NCI-H1436 treated with DMSO at 0.1 percent for 48 hours (cell line): ENCODE measurements at places on chromosomes 4 and X.

DNA sequence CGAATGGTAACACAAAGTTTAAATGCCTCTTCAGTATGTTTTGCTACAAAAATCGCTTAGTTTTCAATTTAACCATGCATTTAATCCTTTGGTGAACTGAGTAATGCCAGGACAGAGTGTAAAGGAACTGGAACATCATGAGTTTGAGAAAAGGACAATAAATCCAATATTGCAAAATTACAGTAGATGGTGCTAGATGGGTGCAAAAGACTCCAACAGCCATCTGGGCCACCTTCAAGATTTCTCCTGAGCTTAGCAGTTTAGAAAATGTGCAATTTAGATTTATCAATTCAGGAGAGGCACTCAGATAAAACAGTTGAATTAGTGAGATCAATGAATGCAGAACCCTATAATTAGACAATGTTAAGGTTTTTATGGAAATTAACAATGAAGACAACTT is 33.2 kb upstream of the MID1IP1 start:
- peak; percentile 11 for DNase-seq

DNA sequence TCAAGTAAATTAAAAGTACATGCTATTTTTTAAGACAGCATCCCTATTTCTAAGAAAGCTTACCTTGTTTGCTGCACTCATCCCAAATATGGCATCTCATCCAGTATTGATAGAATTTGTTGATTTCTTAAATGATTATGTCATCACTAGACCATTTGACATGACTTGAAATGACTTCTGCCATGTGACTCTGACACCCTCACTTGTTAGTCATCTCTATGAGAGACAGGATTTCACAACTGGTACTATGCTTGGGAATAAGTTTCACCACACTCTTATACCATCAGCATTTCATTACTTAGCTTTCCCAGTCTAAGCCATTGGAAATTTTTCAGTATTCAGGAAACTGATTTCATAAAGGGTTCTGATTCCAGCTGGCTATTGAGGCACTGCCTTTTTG is 55.3 kb downstream of the TMPRSS11F start:
- no peak for DNase-seq

DNA sequence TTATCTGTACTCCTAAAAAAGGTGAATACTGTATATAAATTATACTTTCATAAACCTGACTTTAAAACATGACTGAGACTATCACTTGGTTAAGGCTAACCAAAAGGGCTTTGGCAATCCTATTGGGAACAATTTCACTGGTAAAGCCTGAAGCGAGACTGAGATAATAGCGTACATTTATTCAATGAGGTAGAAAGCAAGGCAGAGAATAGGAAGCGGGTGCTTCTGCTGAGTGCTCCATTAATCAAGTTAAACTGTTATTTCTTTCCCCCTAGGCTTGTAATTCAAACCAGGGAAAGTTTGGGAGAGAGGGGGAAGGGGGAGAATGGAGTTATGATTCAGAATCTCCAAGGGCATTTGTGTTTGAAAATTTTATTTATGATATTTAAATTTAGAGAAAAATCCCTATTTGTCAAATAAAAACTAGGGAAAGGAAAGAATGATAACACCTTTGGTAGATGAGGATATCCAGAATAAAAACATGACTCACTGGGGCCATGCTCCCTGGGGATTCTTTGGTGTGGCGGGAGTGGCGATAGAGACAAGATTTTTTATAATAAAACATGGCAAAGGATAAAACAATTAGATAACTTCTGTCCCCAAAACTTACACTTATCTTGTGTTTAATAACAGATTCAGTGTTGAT is 34.6 kb upstream of the SORBS2 start:
- no peak for DNase-seq

GRCh38 chr4:7821245-7822136 is 118.2 kb downstream of the AFAP1 start:
- DNase-seq = no peak

DNA sequence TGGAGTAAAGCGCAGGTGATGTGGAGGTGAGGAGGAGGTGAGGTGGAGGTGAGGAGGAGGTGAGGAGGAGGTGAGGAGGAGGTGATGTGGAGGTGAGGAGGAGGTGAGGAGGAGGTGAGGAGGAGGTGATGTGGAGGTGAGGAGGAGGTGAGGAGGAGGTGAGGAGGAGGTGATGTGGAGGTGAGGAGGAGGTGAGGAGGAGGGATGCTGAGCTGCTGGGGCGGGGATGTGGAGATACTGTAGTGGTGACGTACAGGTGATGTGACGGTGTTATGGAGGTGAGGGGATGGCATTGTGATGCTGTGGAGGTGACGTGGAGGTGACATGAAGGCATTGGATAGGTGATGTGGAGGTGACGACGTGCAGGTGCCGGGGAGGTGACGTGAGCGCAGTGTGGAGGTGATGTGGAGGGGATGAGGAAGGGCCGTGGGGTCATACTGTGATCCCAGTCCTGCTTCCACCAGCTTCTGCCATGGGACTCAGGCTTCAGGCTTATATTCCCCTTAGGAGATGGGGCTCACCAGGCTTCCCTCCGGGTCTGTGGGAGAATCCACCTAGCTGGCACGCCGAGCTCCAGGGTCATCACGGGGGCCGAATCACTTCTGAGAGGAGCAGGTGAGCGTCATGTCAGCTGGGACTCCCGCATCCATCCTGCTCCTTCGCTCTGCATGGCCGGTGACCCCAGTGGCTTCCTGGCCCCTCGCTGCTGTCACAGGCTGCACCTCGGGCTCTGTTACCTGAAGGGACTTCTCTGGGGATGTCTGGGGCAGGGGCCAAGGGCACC is 47.9 kb upstream of the GRPEL1 start:
- no peak for DNase-seq

DNA sequence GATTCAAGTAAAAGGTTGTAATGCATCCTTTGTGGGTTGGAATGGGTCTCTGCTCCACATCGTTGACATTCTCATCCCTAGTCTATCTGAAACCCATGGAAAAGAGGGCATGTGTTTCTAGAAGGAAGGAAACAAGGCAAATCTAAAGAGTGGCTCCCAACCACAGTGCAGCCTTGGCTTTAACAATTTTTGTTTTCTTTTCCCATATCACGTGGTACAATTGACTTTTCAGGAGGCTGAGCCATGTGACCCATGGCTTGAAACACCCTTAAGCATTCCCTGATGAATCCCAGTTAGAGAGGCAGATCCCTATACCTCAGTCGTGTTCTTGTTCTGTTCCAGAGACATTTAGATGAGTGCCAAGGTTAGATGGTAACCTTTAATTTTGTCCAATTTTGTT is 12.8 kb downstream of the DCUN1D4 start:
- no peak for DNase-seq

DNA sequence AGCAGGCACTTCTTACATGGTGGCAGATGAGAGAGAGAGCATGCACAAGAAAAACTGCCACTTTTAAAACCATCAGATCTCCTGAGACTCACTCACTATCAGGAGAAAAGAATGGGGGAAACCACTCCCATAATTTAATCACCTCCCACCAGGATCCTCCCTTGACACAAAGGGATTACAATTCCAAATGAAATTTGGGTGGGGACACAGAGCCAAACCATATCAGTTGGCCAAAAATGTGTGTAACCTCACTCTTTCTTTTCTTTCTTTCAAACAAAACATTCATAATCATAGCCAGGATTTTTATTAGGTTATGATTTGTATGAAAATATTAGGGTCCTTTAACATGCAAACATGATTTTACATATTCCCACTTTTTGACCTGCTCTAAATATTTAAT is 222.1 kb downstream of the PCDH18 start:
- DNase-seq = no peak

DNA sequence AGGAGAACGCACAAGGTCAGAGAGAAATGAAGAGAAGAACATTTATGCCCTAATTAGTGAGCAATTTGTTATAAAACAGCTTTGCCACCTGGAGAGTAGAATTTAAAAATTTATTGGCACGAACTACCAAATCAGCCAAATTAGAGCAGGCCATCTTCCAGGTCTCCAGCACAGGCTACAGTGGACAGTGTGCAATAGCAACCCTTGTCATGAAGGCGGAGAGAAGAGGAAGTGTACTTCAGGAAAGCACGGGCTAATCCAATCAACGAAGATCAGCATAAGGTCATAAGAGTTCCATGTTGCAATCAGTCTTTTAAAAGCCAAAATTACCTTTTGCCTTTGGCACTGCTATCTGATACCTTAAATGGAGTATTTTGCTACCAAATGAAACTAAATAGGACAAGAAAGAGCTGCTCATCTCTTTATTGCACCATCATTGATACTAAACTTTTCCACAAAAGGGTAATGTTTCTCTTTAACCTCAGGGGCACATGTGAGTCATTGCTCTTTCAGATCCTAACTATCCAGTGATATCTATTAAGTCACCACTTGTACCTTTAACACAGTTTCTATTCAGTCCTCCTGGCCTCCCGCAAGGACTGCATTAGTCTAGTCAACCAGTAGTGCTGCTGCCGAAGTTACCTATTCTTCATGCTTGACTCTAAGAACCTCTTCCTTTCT is 19.9 kb downstream of the ANK2 start:
- no peak for DNase-seq

DNA sequence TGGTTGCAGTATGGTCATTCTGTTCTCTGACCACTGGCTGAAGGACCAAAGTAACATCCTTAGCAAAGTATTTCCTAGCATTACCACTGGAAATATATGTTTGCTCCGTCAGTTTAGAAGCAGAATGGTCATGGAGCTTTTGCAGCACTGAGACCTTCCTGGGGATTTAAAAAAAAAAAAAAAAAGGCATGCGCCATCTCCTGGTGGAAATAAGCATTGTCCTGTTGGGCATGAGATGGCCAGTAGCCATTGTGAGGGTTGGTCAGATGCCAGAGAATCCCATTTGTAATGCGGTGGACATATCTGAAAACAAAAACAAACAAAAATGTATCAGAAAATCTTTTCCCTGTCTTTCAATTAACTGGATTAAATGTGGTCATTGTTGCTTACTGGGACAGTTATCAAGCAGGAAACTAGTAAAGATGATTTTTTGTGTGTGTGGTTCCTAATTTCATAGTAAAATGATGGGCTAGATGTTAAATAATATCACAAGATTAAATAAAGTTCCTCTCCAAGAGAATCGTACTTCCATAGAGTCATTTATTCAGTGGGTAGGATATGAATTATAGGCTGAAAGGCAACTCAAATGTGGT is 139.6 kb downstream of the SOWAHB start:
- DNase-seq = no peak

DNA sequence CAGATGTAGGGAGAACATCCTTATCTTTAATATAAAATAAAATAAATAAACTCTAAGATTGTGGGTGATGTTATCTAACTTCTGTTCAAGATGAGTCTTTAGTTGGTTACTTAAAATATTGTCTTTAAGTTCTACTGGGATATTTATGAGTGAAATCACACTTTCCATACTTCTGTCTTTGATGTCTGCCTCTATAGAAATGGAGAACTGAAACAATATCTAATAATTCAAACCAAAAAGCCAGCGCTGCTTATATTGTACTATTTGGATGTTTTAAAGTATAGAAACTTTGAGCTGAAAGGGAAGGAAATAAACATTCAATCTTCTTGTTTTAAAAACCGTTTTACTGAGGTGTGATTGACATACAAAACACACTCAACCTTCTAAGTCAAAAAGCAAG is 44.8 kb upstream of the RPS6KA3 start:
- no peak for DNase-seq
